Right lung (tissue), 10 donors: ENCODE measurements at places on chromosomes 4 and X.

GRCh38 chr4:37584071-37584470 is 102.1 kb downstream of the RELL1 start:
- DNase-seq: no peak

DNA sequence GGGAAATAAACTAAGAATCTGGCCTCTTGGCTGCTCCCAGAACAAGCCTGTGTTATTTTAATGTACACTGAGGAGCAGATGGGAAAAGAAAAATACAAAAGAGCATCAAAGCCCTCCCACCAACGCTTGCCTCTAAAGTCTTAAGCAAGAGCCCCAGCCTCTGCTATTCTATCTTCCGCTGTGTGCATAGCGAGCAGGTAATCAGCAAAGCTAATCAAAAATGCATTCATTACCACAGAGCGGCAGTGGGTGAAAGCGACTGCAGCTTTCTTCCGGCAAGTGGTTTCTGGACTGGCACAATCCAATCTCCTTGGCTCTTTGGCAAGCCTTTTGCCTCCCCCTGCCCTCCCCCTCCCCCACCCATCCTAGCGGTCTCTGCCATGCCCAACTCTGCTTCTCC is 13.5 kb upstream of the GRIA3 start:
- no peak for DNase-seq

- peak; percentile 87 for DNase-seq
These were observed 94.5 kb downstream of the ANXA3 start for GRCh38 chr4:78645853-78646757.

GRCh38 chrX:133413218-133413925 is 1.9 kb downstream of the GPC4 start:
- DNase-seq: no peak

GRCh38 chr4:8136529-8136928 is 22.1 kb downstream of the ABLIM2 start:
- DNase-seq: no peak

DNA sequence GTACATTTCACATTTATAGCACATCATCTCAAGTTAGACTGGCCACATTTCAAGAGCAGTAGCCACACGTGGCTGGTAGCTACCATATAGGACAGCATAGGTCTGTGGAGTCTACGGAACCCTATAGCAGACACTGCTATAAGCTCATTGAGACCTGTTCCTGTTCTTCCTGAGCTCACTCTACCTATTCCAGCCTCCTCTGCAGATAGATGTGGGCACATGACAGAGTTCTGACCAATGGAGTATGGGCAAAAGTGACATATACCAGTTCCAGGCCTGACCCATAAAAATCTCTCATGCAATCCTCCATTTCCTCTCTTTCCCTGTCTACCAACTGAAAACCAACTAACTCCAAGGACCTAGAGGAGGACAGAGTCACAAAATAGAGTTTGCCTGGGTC is 3.5 kb upstream of the HDAC6 start:
- DNase-seq: no peak

- DNase-seq: no peak
These were observed 190.6 kb downstream of the PTTG2 start for GRCh38 chr4:38150766-38151165.

- DNase-seq: peak; percentile 68
These were observed 886 bp upstream of the WWC2 start for GRCh38 chr4:183098019-183098722.

GRCh38 chr4:139208404-139208945 is 31.5 kb upstream of the ELF2 start:
- DNase-seq: no peak

DNA sequence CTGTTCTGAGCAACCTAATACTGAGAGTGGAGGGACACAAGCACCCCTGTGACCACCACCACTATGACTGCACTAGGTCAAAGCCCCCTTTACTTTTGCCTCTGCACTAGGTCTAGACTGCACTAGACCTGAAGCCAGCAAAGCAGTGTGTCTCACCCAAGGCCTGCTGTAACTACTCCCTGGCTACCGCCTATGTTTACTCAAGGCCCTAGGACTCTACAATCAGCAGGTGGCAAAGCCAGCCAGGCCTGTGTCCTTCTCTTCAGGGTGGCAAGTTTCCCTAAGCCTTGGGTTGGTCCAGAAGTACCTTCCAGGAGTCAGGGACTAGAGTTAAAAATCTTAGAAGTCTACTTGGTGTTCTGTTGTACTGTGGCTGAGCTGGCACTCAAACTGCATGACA is 15.9 kb downstream of the RAB33B start:
- DNase-seq: no peak

- DNase-seq: no peak
These were observed 20.8 kb upstream of the PRPS2 start for GRCh38 chrX:12770440-12770839.
